ENCODE measurements at places on chromosomes 6 and 20.
A peak's percentile ranks its signal among the peaks of the same experiment; 100 is the strongest.

DNA sequence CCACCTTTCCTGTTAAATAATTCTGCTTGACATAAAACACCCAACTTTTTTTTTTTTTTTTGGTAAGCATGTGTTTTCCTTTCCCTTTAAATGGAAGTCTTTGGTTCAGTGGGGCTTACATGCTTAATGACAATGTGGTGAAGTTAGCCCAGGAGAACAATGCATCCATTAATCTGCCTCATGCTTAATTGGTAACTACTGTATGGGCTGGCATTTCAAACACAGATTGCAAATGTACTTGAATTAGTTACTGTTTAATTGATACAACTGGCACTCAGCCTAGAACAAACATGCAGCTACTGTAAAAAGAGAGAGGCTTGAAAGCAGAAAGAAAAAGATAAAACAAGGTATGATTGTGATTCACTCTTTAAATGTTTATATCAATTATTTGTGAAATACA lies 483.6 kb upstream of the NOX3 start:
- no peak for DNase-seq

- DNase-seq: no peak
These were observed 126.0 kb downstream of the MTHFD1L start for GRCh38 chr6:150991487-150991886.

DNA sequence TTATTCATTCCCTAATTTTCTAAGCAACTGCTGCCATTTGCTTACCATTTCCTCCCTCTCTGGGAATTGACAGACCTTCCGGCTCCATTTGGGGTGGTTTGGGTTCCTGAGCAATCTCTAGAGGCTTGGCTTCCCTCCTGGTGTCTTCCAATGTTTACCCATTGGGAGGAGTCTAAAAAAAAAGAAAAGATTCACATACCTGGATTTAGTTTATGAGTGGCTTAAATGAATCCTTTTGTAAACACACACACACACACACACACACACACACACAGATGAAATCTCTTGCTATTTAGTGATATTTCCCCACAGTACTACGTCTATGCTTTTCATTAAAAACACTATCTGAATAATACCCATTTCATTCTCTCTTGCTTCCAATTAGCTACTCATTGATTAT lies 48.3 kb upstream of the TRAF3IP2 start:
- no peak for DNase-seq

DNA sequence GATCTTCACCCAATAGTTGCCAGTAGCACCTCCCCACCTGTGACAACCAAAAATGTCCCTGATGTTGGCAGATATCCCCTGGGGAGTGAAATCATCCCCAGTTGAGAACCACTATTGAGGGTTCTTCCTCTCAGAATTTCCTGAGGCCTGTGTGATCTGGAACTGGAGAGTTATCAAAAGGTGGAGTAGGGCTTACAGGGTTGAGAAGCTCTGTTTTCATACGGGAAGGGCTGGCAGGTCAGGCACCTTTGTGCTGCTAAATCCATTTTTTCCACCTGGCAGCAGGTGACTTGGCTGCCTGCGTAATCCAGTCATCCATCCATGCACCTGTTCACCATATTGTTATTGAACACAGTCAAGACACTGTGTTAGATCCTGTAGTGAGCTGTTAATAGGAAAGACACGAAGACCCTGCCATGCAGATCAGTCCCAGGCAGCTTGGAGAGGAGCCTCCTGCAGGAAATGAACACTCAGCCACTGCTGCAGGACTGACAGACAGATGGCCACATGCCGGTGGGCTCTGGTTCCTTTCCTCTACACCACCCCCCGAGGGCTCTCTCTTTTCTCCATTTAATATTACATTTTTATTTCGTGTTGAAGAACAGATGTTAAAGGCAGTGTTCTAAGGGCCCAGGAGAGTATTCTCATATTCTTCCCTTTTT lies 5.4 kb downstream of the DUSP22 start:
- no peak for DNase-seq

- DNase-seq: no peak
These were observed 50.4 kb downstream of the CPXM1 start for GRCh38 chr20:2749951-2750490.

- peak; percentile 77 for DNase-seq
These were observed at the start of gene SNAI1 for GRCh38 chr20:49982346-49983122. Gene SNAI1 (plus strand): TSS chr20:49982980. CDS start chr20:49983060, 80 bp downstream.

- no peak for DNase-seq
These were observed 184.7 kb upstream of the PREP start for GRCh38 chr6:105587349-105588122.

DNA sequence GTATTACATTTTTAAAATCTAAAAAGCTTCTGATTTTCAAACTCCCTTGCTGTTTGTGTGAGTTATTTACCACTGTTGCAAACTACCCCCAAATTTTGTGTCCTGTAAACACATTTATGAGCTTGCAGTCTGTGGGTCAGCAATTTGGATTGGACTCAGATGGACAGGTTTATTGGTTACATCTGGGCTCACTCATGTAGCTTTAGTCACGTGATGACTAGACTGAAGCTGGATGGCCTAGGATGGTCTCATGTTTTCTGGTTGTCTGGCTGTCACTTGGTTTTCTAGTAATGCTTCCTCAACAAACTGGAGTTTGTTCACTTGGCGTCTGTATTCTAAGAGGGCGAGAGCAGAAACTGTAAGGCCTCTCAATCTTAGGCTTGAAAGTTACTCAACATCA lies 12.2 kb upstream of the C6orf58 start:
- DNase-seq: no peak

DNA sequence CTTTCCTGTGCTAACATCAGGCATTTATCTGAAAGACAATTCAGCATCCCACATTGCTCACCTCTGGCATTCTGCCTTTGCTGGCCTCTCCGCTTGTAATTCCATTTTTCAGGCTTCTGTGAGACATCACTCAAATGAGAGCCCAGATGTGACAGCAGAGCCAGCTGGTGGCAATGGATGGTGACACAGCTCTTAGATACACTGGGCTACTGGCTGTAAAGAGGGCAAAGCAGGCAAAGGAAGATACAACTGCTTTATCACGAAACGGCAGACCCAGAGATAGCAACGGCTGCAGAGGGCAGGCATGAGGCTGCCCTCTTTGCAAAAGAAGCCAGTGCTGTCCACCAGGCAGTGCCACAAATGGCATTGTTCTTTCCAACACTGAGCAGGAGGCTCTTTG lies 329.8 kb downstream of the KIF16B start:
- DNase-seq: no peak

DNA sequence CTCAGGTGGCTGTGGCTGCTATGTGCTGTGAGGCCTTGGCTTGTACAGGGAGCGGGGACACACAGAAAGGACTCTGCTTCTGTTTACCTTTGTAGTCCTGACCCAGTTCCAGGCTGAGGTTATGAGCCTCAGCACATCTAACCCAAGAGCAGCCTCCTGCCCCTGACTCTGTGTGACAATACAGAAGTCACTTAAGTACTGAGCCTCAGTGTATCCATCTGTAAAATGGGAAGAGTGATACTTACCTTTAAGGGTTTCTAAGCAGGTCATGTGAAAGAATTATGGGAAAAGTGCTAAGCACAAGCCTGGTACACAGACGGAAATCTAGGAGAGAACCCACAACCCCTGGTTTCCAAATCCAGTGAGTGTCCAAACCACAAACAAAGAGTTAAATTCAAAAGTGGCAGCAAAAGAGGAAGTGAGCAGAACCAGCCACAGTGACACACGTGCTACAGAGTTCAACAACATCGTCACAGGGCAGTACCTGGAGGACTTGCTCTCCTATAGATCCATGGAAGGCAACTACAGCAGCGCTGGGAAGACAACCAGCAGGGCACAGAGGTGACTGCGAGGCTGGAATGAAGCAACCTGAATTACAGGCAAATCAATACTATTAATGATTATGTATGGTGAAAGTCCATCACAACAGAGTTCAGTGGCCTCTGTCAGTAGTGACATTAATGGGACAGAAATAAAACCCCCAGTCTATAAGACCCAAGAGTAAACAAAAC lies 12.5 kb downstream of the TRIM26 start:
- no peak for DNase-seq

DNA sequence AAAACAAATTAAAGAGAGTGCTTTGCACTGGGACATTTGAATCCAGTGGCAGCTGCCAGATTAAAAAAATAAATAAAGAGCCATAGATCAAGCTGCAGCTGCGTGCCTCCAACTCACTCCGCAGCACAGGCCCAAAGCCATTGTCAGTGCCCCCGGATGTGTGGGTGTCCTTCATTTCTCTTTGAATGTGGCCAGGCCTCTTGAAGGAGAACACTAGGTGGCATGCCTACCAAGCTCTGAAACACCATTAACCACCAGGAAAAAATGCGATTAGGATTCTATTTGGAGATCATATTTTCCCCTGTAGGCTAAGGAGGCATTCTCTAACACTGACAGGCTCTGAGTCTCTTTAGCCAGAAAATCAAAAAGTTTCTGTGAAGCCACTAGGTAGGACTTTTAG lies 549.8 kb downstream of the PRKN start:
- DNase-seq: no peak

DNA sequence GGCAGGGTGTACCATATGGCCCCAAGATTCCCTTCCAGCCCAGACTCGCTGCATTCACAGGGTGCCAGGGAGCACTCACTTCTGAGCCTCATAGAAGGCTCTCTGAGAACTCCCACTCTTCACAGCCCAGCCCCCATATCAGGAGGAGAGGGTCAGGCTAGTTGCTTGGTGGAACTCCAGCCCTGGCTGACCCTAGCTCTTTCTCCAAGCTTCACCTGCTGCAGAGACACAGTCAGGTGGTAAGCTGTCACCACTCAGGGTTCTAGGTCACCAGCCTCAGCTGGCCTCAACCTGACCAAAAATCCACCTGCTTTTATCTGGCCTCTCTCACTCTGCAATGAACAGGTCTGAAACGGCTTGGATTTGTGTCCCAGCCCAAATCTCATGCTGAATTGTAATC lies 162.7 kb upstream of the MLN start:
- no peak for DNase-seq

- no peak for DNase-seq
These were observed 422.7 kb downstream of the NKAIN2 start for GRCh38 chr6:124226396-124226795.

GRCh38 chr20:5001174-5002076 lies at the start of gene SLC23A2:
Gene SLC23A2 (minus strand): TSS chr20:5001510. CDS start chr20:4932562, 68,948 bp downstream.
- DNase-seq: peak; percentile 50

DNA sequence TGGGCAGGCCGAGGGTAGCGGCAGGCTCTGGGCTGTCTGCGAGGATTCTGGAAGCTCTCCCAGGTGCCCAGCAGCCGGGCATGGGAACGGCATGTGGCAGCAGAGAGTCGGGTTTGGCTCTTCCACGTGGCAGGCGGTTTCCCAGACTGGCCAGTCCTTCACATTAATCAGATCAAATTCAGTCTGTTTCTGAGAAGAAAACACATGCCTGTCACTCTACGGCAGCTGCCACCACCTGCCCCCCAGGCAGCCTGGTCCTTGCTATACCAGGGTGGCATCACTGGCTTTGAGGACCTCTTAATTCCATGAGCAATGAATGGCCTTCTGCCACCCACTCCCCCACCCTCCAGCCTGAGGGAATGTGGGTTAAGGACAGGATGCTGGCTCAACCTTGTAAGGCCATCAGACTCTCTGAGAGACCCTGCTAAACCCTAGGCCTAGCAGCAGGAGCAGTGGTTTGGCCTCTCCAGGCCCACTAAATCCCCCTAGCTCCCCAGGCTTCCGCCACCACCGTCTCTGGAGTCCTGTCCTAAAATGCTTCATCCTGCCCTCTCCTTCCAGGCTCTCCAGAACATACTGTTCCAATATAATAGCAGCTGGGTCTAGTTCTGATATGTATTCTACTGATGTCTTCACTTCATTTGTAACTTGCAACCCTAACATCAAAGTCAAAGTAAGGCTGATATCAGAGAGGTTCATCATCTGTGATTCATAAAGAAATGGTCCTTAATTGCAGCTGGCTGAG lies 47.8 kb downstream of the PLCG1 start:
- DNase-seq: no peak

GRCh38 chr20:41268402-41268801 lies 49.1 kb downstream of the ZHX3 start:
- DNase-seq: no peak

DNA sequence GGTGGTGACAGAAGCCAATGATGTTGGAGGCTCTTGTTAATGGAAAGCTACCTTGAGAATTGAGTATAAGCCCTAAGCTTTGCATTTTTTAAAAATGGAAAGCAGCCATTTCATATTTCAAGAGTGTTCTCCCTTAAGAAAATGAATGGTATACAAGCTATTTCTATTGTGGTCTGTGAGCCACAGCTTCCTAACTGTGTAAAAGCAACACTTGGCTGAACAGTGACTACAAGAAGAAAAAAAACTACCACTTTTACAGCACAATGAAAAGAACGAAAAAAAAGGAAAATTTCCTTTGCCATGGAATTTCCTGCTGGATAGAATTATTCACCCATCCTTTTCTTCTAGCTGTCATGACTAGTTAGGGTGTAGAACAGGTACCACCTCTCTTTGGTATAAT lies 397.1 kb upstream of the BTBD3 start:
- no peak for DNase-seq

GRCh38 chr6:35810971-35811698 lies 6.0 kb downstream of the LHFPL5 start:
- DNase-seq: no peak

- no peak for DNase-seq
These were observed 4.5 kb downstream of the GID8 start for GRCh38 chr20:62942456-62942855.

GRCh38 chr20:9200196-9200595 lies 131.3 kb downstream of the PLCB4 start:
- no peak for DNase-seq

DNA sequence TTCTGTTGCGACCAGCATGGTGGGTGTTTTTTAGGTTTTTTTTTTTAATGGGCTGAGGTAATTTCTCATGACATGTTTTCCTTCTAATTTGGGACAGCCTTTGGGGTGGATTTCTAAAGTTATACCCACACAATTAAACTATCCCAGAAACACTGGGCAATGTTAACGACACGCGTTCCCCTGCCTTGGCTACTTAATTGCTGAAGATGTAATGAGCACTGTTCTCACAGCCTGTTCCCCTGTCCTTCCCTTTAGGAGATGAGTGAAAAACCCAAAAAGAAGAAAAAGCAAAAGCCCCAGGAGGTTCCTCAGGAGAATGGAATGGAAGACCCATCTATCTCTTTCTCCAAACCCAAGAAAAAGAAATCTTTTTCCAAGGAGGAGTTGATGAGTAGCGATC lies 5.2 kb downstream of the NOP56 start:
- DNase-seq: no peak

DNA sequence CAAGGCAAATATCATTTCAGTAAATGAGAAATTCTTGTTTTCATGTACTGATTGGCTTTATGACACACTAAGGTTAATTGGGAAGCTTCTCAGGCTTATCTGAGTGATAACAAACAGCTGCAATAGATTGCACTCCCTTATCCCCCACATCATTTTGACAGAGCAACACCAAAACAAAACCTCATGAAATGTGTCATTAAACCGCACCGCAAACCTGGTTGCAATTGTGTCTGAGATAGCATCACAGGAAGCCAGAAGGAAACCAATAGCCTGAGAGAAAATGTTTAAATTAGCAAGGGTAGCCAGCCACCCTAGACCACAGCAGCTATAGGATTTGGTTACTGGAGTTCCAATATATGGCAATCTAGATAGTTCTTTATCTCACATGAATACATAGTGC lies 31.6 kb upstream of the LAMA4 start:
- DNase-seq: no peak

DNA sequence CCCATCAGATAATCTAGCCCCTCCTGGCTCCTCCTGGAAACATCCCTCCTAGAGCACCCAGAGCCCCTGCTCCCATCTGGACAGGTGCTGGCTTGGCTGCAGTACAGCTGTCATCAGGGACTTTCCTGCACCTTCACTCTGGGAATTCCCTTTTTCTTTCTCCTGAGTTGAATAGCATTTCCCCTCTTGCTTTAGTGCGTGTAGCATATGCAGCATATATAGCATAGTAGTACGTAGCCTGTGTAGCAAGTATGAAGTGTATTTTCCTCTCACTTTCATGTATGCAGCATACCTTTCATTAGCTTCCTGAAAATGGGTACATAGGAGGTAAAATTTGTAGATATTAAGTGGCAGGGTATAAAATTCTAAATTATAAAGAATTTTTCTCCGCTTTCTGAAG lies 352.9 kb downstream of the ESR1 start:
- DNase-seq: no peak
